ENCODE measurements at places on chromosomes 12 and 14. TPM values are rescaled to one million over a fixed set of nuclear protein-coding genes. Genes with fewer than 3 reads are reported as not detected.

GRCh38 chr14:64550621-64551333 lies 1.0 kb downstream of the PPP1R36 start:
- no peak for DNase-seq

DNA sequence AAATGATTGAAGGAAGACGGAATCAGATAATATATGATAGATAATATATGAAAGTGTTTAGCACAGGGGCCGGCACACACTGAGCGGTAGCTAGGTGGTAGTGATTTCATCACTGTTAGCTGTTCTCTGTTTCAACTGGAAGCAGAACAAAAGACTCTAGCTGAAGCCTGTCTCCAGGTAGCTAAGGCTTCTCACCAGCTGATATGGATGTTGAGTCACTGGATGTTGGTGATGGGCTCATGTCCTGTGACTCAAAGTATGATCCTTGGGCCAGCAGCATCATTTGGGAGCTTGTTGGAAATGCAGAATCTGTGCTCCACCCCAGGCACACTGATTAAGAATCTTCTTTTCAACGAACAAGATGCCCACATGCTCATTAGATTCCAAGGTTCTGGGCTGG lies 21.7 kb upstream of the KCNA5 start:
- DNase-seq: no peak

DNA sequence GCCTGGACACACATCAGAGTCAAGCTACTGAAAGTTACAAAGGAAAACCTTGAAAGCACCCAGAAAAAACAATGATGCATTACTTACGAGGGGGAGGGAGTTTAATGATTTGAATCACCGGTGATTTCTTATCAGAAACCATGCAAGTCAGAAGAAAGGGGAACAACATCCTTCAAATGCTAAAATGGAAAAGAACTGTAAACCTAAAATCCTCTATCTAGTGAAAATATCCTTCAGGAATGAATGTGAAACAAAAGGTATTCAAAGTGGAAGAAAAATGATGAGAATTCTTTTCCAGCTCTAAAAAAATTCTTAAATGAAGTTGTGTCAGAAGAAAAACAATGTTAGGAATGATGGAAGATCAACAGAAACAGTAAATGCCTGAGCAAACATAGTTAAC lies 16.8 kb downstream of the SCAF11 start:
- peak; percentile 65 for DNase-seq

Gene PRR4
- total RNA-seq: 2.2 TPM

- DNase-seq: peak; percentile 33
Observed at GRCh38 chr12:16062611-16063010, 151.5 kb downstream of the DERA start.

- no peak for DNase-seq
Observed at GRCh38 chr12:41293011-41293410, 104.9 kb downstream of the PDZRN4 start.

Gene SLC39A5
- total RNA-seq: 0.39 TPM

GRCh38 chr14:59018460-59018859 lies 170.0 kb upstream of the DAAM1 start:
- no peak for DNase-seq

Gene ZNF140
- total RNA-seq: 17.2 TPM

Gene EGLN3
- 24.5 TPM for total RNA-seq

Gene SIX4
- 14.0 TPM for total RNA-seq

DNA sequence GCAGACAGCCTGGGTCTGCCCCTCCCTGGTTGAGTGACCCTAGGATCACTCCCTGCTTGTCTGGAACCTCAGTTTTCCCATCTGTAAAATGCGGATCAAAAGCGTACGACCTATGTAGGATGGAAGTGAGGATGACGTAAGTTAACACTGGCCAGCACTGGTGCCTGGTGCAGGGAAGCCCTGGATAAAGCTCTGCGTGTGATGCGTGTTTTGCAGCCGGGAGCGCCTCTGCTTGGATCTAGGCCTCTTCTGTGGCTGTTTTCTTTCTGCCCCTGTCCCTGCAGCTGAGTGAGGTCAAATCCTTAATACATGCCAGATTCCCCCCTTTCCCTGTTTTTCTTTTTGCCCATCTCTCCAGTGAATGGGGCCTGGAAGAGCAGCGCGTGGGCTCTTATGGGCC lies 201.5 kb downstream of the RBM19 start:
- DNase-seq: no peak

Gene WNT1
- not detected for total RNA-seq

DNA sequence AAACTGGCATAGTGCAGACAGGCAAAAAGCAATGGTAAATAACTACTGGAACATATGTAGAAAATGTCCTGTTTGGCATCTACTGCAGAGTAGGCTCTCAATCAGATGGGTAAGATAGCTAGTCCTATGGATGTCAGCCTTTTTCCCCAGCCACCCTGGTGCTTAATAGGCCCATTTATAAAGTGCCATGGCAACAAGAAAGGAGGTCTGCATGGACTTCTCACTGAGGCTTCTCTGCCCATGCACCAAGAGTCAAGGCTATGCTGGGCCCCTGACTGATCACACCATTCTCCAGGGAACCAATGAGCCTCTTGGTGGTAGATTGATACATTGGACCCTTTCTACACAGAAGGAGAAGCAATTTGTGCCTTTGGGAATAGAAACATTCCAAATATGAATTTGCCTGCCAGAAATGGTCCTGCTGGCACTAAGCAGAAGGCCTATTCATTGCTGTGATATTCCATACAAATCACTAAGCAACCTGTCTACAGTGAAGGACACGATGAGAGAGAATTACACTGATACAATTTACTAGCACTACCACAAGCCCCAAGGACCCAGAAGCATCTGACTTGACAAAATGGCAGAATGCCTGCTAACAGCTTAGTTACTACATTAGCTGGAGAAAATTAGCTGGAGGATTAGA lies 43.8 kb downstream of the RESF1 start:
- DNase-seq: peak; percentile 33

Gene CNOT2
- 67.2 TPM for total RNA-seq

Gene HOXC11
- not detected for total RNA-seq

GRCh38 chr14:105086833-105087307 lies 21.6 kb upstream of the GPR132 start:
- peak; percentile 53 for DNase-seq

Gene HSPB8
- total RNA-seq: 54.6 TPM

Gene PPFIA2
- total RNA-seq: 1.3 TPM

DNA sequence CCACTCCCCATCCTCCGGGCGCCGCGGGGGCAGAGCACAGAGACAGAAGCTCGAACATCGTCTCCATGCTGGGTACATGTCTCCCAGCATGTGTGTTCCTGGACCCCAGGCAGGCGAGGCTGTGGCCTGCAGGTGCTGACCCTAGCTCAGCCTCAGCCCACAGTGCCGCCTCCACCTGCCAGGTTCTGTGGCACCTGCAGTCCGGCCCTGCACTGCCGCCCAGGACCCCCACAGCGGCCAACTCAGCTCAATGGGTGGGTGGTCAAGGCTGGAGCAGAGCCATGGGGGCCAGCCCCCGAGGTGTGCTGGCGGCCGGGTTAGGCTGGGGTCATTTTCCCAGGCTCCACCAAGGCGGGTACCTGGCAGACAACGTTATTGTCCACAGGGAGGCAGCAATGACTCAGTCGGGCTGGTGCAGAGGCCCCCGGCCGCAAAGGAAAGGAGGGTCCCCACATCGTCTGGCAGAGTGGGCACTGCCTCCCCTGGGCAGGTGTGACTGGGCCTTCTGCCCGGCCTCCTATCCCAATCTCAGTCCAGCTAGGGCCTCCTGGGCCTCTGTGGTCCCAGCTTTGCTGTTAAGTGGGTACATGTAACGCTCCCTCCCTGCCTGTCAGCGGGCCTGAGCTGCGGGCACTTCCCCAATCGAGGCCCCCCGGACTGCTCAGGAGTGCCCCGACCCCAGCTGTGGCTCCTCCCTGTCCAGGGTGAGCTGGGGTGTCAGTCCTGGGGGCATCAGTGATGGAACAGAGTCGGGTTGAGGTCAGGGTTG lies 20.2 kb upstream of the NUDT14 start:
- DNase-seq: no peak

Gene TCTN2
- total RNA-seq: 9.2 TPM

- DNase-seq: no peak
Observed at GRCh38 chr12:103580026-103580425, 7.0 kb upstream of the STAB2 start.

DNA sequence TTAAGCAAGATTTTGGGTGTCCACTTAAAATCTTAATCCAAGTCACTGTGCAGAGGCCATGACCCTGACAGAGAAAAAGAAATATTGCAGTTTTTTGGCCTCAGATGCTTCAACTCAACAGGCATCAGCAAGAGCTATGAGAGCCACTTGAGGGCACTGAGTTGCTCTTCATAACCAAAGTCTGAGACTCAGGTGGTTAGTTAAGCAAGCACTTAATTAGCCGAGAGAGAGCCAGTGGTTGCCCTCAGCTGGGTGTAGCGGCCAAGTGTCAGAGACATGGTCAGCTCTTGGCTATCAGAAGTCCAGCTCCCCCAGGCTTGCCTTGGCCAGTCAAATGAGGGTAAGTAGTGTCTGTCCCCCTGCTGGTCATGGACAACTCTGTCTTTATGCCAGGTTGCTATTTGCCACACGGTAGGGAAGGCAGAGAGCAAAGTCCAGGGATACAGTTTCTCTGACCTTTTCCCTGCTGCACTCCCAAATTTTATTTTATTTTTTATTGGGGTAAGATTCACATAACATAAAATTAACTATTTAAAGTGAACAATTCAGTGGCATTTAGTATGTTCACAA lies 9.0 kb upstream of the KRT71 start:
- no peak for DNase-seq

GRCh38 chr14:26319139-26319864 lies 278.5 kb downstream of the NOVA1 start:
- DNase-seq: no peak

GRCh38 chr14:51394384-51394783 lies 154.3 kb downstream of the TMX1 start:
- no peak for DNase-seq

DNA sequence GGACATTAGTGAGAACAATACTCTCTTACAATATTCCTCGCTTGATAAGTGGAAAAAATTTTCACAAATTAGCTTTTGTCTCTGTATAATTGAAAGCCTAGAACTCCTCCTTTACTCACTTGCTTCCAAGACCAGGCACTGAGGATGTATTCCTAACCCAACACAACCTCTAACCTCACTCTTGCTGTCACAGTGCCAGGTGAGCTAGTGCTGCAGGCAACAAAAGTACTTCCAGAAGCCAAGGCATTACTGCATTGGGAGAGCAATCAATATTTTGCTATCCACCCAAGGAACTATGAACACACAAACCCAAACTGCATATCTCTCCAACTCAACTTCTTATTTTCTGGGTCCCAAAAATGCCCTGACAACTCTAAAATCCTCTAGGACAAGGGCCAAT lies 1081.0 kb downstream of the VRK1 start:
- DNase-seq: no peak

Gene CCDC175
- not detected for total RNA-seq

DNA sequence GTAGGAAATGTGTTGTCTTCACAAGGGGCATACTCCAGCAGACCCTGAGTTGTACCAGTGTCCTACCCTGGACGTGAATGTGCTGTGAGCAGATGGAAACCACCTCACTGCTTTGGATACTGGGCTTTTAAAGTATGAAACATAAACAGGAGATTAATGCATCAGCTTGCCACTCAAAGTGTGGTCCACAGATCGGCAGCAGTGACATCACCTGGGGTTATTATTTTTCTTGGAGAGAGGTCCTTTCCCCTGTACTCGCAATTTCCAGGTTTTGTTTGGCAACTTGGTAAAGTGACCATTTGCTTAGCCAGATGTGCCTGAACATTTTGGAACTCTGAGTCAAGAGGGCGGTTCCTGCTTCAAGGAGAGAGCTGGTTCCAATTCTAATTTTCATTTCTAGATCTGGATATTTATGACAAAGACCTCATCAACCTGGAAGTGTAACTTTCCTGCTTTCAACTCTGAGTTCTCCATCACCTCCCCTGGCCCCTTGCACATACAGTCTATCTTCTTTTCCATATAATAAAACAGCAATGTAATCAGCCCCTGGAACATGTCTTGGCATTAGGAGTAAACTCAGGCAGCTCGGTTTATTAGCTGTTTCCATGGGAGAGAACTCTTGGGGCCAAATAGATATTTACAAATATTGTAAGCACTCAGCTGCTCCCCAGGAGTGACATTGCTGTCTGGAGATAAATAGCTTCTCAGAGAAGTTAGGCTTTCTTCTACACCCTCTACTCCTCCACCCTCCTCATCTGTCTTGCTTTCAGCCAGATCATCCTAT lies 237.0 kb upstream of the TBX3 start:
- DNase-seq: peak; percentile 50

- no peak for DNase-seq
Observed at GRCh38 chr12:67082221-67082620, 186.9 kb upstream of the CAND1 start.

DNA sequence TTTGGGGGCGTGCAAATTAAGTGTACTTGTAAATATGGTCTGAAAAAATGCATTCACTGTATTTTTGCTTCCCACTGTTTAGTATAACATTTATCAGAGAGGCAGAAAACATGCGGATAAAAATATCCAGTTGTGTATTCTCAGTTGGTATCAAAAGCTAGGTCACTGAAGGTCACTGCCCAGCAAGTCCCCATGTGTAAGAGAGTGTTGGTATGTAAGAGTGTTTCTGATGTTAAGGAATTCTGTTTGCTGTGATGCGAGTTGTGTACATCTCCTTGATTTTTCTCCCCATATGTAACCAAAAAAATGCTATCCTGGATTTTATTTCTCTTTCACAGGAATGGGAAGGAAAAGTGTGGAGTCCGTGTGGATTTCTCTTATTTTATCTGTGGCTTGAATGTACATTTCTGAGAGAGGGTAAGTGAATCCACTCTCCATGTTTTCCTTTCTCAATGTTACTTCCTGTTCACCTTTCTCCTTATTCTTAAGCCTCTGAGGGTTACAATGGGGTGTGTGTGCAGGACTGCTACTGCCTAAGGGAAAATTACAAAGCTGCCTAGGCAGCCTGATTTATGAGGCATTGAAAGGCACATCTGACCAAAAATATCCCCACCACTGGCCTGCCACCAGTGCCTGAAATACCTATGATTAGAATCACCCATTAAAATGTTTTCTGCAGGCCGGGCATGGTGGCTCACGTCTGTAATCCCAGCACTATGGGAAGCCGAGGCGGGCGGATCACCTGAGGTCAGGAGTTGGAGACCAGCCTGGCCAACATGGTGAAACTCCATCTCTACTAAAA lies 97.9 kb upstream of the USP44 start:
- peak; percentile 31 for DNase-seq

Gene SLC17A8
- total RNA-seq: not detected

Gene IKBIP
- total RNA-seq: 130 TPM

- DNase-seq: peak; percentile 49
Observed at GRCh38 chr12:94767956-94768355, 117.6 kb upstream of the TMCC3 start.

Gene PELI2
- 5.3 TPM for total RNA-seq

GRCh38 chr12:43213608-43214007 lies 338.4 kb downstream of the ADAMTS20 start:
- no peak for DNase-seq

GRCh38 chr14:58981840-58982239 lies 206.6 kb upstream of the DAAM1 start:
- DNase-seq: no peak

GRCh38 chr14:98069712-98070171 lies 1202.3 kb downstream of the BCL11B start:
- peak; percentile 91 for DNase-seq

DNA sequence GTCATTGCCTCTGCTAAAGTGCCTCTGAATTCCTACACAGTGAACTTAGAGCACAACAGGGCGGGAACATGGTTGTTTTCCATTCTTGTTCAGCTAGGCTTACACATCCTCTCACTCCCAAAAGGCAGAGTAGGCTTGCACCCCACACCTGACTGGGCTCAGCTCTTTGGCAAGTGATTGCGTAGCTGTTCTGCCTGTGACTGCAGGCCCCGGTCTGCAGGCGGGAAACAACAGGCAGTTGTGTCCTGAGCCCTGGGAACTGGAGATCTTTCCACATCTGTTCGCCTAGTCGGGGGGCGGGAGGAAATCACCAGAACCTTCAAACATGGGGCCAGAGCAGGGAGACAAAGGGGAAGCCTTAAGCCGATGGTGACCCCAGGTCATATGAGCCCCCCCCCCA lies 274.7 kb downstream of the ZFP36L1 start:
- DNase-seq: no peak

Gene EML1
- total RNA-seq: 23.5 TPM
